ENCODE measurements at places on chromosomes 5 and 9. TPM values are rescaled to one million over a fixed set of nuclear protein-coding genes. Genes with fewer than 3 reads are reported as not detected.

- no peaks in the 10 kb centered on the region for H3K36me3 ChIP-seq
- H3K4me1 ChIP-seq: no peaks in the 10 kb centered on the region
- no peak for DNase-seq
- H3K27ac ChIP-seq: no peak overlapping the region
- H3K4me3 ChIP-seq: no peak overlapping the region
- peaks cover 32% of the 10 kb centered on the region for H3K27me3 ChIP-seq
Measured at GRCh38 chr9:127336506-127337352, 60.2 kb upstream of the SLC2A8 start.

The ENTPD8 gene
- total RNA-seq: not detected

DNA sequence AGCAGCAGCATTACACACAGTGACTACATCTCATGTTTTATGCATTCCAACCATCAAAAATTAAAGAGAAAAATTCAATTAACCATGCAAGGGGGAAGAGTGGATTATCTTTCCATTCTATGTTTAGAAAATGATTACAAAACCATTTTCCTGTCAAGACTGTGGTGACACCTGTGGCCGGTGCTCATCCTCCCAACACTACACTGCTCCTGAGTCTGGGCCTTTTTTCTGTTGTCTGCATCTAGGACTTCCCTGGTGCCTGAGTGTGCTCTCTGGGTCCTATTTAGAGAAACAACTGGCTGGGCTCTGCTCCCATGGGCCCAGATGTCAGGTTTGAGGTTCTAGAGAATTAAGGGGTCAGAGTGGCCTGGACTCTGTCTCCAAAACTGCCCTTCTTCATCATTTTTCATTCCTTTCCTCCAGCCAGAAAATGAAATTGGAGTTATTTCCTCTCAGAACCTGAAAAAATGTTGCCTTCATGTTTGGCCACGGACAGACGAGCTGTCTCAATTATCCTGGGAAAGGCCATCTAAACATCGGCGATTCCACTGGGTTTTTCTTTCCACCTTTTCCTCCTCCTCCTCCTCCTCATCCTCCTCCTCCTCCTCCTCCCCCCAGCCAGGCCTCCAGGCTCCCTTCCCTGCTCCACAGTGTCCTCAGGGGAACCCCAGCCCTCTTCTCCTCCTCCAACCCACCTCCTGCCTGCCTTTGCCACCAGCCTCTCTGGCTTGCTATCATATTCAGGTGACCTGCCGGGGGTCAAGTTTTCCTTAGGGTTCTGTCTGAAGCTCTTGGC lies 11.4 kb upstream of the ARSI start:
- H3K36me3 ChIP-seq: no peaks in the 10 kb centered on the region
- H3K27me3 ChIP-seq: peaks cover 4% of the 10 kb centered on the region
- no peak overlapping the region for H3K4me3 ChIP-seq
- H3K27ac ChIP-seq: no peak overlapping the region
- no peaks in the 10 kb centered on the region for H3K4me1 ChIP-seq

The INPP5E gene
- 17.2 TPM for total RNA-seq

GRCh38 chr9:1087120-1087881 lies 37.1 kb downstream of the DMRT2 start:
- H3K27ac ChIP-seq: no peak overlapping the region
- no peak for DNase-seq
- H3K4me1 ChIP-seq: no peaks in the 10 kb centered on the region

The GLDC gene
- 5.2 TPM for total RNA-seq

DNA sequence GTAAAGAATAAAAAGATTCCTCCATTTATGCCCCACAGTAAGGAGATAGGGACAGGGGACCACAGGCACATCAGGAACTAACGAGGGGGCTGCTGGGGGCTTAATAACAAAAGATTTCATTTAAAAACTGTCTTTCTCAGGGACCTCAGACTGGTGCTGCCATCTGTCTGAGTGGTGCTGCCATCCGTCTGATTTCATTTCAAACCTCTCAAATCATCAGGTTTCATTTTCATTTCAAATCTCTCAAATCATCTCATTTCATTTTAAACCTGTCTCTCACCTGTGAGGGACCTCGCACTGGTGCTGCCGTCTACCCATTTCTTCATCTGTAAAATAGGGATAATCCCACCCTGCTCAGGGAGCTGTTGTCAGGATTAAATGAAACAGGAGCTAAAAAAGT lies 45.9 kb downstream of the ADRA1B start:
- no peaks in the 10 kb centered on the region for H3K36me3 ChIP-seq
- no peaks in the 10 kb centered on the region for H3K4me1 ChIP-seq
- H3K4me3 ChIP-seq: no peak overlapping the region

DNA sequence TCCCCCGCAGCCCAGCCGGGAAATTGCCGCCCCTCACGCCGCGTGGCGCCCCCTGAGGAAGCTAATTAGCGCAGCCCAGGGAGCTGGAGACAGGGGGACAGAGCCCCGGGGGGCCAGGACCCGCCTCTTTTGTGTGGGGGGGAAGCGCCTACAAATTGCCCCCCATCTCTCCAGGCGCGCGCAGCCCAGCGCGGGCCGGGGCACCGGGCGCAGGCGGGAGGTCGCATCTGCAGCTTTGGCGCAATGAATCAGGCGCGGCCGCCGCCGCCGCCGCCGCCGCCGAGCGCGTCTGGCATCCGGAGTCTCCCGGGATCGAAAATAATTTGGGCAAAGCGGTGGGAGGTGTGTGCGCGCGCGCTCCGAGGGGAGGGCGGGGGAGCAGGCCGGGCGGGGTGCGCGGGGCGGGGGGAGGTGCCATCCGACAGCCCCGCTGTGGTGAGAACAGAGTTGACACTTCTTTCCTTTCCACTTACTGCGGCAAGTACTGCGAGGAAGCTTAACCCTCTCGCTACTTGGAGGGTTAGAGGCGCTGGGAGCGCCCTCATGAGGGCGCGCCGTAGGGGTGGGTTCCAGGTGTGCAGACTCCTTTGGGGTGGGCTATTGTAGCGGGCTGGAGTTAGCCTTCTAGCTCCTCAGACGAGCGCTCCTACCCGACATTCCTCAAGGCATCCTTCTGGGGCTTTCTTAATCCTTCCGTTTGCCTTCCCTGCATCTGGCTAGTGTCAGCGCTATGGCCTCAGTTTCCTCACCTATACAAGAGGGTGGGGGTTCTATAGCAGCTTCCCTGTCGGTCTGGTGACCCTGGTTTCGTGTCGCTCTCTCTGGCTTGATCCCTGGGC lies 63.1 kb downstream of the CXXC5 start:
- H3K27ac ChIP-seq: no peak overlapping the region
- H3K27me3 ChIP-seq: peaks cover 20% of the 10 kb centered on the region
- DNase-seq: peak; percentile 48
- no peaks in the 10 kb centered on the region for H3K36me3 ChIP-seq
- peak overlapping the region; percentile 74 for H3K4me3 ChIP-seq

DNA sequence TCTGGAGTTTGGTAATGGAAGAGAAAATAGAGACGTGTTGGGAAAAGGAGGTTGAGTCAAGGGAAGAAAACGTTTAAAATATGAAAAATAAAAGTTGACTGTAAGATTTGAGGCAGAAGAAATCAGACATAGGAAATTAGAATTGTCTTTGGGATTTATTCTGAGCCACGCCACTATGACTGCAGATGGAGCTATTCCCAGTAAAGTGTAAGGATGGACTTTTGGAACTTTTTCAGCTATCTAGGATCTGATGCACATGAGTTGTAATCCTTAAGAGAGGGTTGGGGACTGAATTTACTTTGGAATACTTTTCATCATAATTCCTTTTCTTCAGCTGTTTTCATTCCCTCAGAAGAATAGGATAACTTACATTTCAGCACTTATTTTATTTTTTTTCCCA lies 336.7 kb downstream of the FAM170A start:
- H3K27me3 ChIP-seq: no peaks in the 10 kb centered on the region
- no peaks in the 10 kb centered on the region for H3K36me3 ChIP-seq
- H3K27ac ChIP-seq: no peak overlapping the region
- no peak for DNase-seq

The GRM6 gene
- not detected for total RNA-seq

All from activated T-cell treated with anti-CD3 and anti-CD28 coated beads, Interleukin-2, amount 50 U/mL, for 72 hours (primary cell).